GM04504 (cell line): ENCODE measurements at places on chromosomes 11 and 22.

GRCh38 chr11:4541071-4541470, 3.9 kb upstream of the OR52M1 start:
- no peak for DNase-seq

DNA sequence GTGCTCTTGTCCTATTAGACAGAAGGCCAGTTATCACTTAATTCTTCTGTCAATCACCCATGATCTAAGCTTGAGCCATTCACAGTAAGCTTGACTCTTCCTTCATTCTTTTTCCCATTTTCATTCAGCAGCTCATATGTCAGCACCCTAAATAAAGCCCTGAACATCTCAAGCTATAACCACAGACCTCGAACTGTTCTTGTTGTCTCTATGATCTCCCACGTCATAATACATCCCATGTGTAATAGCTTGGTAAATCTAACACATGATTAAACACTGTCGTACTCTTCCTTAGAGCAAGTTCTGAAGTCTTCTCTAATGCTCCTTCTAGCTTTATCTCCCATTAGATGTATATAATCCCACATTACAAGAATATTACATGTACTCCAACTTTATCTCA, 14.4 kb downstream of the MUC15 start:
- DNase-seq: no peak

- no peak for DNase-seq
Measured at GRCh38 chr11:111285189-111286091, 12.9 kb upstream of the POU2AF3 start.

DNA sequence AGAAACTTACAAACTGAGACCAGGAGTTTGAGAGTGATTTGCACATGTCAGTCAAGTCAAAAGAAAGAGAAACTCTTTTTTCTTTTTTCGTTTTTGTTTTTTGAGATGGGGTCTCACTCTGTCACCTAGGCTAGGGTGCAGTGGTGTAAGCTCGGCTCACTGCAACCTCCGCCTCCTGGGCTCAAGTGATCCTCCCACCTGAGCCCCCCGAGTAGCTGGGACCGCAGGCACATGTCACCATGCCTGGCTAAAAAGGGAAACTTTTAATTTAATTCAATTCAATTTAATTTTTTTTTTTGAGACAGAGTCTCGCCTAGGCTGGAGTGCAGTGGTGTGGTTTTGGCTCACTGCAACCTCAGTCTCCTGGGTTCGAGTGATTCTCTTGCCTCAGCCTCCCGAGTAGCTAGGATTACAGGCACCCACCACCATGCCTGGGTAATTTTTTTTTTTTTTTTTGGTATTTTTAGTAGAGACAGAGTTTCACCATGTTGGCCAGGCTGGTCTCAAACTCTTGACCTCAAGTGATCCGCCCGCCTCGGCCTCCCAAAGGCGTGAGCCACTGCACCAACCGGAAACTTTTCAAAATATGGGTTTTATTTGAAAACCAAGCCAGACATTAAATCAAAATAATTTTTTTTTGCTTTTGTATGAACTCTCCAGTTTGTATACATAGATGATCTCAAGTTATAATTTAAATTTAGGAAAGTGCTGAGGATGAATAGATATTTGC, 9.9 kb downstream of the UCP3 start:
- DNase-seq: no peak

GRCh38 chr11:106217456-106217855, 140.0 kb downstream of the AASDHPPT start:
- no peak for DNase-seq

DNA sequence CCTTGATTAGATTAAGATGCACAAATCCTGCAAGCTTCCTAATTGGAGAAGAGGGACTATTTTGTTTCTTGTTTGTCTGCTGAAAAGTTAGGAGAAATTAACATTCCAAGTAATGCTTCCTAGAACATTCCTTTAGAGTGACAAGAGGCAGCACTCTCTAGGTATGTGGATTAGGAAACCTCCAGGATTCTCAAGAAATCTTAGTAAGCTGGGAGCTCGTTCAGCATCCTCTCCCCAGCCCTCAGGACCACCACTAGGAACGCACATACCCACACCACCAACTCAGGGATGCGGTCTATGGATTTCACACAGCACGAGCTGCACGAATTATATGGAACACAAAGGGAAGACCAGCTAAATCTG, 52.9 kb downstream of the NCAPD3 start:
- DNase-seq: no peak

- no peak for DNase-seq
Measured at GRCh38 chr11:118914178-118914918, 11.4 kb downstream of the BCL9L start.

DNA sequence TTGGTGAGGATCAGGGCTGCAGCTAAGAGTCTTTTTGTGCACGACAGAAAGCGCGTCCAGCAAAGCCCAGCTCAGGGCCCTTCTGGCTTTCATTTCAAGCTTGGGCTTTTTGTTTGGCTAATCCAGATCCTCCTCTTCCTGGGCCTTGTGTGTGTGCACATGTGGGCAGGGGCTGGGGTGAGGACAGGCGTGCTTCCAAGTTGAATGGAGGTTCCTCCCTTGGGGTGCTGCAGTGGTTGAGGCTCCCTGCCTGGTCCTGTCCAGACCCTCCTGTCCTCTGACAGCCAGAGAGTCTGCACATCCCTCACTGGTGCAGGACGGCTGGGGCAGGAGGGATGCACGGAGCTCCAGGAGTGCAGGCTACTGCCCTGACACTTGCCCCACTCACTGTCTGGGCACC, 62.0 kb upstream of the NECTIN1 start:
- no peak for DNase-seq

DNA sequence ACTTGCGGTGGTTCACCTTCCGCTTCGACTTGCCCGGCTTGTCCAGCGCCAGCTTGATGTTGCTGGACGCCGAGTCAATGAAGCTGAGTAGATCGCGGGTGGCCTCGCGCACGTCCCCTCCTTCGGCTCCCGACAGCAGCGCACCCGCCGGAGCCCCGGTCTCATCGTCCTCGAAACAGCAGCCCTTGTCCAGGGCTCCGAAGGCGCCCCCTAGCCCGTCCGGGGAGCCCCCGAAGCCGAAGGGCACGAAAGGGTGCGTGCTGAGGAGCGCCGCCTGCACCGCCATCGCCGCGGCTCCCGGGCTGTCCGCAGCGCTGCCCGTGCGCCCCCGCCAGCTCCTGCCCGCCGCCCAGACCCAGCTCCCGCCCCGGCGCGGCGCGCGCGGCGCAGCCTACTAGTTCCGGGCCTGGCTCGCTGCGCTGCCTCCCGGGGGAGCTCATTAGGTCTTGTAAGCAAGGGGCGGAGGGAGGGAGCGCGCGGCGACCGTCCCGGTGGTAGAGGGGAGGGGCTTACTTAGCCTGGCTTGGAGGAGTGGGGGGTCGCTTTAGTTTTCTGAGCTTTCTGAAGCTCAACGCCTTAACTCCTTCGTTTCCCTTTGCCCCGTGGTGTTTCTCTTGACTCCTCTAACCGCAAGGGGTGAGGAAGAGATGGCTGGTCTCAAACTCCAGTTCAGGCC, at the start of gene FAM181B:
Gene FAM181B (minus strand): TSS at position 421 of the 676 bp plus-strand sequence. CDS start 135 bp downstream, at position 286.
- DNase-seq: no peak

- DNase-seq: no peak
Measured at GRCh38 chr11:93500759-93501158, 42.4 kb downstream of the SMCO4 start.

- DNase-seq: no peak
Measured at GRCh38 chr11:420911-421321, 6.1 kb upstream of the SIGIRR start.

GRCh38 chr11:80900265-80900664, 1459.4 kb upstream of the TENM4 start:
- DNase-seq: no peak

GRCh38 chr11:67120881-67121710, 2.0 kb downstream of the KDM2A start:
- DNase-seq: no peak

DNA sequence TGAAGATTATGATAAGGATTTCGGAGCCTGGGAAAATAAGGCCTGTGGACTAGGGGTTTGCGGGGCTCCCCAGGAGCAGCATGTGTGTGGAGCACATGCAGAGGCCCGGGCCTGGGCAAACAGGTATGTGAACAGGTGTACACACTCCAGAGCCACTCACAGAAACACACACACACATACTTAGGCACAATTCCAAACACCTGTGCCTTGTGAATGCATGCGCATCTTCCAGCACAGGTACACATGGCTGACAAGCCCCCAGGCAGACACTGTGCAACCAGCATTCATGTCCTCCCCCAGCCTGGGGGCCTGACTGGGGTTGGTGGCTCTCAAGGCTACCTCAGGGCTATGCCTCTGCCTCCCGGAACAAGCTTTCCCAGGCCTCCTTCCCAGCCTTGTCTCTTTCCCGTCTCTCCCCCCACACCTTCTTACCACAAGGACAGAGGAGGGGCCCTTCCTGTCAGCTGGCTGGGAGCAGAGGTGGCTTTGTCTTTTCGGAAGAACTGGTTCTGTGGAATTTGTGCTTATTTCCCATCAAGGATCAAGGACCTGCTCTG, 2.6 kb upstream of the P2RY6 start:
- no peak for DNase-seq

DNA sequence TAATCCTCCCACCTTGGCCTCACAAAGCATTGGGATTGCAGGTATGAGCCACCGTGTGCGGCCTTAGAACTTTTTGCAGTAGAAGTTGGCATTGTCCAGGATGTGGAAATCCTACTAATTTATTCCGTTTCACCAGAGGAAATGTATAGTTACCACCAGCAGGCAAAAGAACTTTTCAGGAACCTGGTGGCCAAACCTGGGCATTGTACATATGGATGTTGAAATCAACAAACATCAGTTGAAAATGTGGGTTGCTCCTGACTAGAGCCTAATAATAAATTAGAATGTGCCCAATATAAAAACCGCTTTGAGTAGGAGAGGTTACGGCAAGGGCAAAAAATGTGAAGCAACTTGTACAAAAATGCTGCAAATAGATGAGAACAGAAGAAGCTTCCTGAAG, 40.7 kb upstream of the XBP1 start:
- no peak for DNase-seq

GRCh38 chr11:94011478-94011877, 9.7 kb upstream of the HEPHL1 start:
- DNase-seq: no peak

GRCh38 chr22:35841907-35842518, 124.3 kb downstream of the APOL5 start:
- no peak for DNase-seq

- DNase-seq: no peak
Measured at GRCh38 chr22:27598792-27599191, 202.8 kb downstream of the MN1 start.

GRCh38 chr11:116078101-116078591, 573.9 kb upstream of the CADM1 start:
- no peak for DNase-seq

DNA sequence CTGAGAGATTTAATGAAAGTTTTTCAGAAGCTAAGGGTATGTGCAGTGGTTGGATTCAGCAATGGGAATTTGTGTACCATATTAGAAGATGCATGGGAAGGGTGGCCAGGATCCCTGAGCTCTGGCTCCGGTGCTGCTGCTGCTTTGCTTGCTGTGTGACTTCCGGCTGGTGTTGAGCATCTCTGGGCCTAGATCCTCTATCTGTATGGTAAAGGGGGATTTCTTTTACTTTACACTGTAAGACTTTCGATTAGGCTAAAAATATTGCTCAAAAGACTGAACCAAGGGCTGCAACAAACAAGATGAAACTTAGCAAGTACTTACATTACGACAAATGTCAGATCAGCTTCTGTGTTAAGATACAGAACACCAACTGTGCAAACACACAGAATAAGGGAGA, 39.1 kb downstream of the XRRA1 start:
- DNase-seq: no peak

DNA sequence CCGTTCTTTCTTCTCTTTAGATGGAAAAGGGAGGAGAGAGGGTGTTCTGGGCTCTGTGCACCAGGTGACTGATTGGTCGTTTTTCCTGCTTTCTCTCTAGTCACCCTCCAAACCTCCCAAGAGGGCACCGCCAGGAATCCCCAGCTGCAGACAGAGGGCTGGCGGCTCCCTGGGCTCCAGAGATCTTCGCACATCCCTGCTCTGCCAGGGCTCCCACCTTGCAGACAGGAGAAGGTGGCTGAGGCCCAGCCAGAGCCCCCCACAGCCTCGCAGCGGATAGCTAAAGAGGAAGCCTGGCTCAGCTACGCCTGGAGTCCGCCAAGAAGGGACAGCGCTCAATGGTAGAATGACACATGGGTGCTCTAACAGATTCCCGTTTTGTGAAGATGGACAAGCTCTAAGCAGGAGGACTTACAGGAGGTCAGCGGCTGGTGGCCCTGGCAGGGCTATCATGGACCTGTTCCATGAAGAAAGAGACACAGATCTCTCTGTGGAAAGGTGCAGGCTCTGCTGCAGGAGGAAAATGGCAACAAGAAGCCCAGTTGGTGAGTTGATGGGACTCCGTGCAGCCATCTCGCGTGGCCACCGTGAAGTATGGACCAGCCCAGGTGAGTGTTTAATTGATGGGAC, 976.9 kb downstream of the BRD1 start:
- no peak for DNase-seq

GRCh38 chr11:74663315-74663714, 67.9 kb downstream of the CHRDL2 start:
- DNase-seq: no peak

GRCh38 chr22:45112136-45112879, 51.4 kb upstream of the NUP50 start:
- DNase-seq: peak; percentile 84

GRCh38 chr11:776263-776560, 1.1 kb downstream of the GATD1 start:
- no peak for DNase-seq

GRCh38 chr11:105641433-105641832, 31.6 kb downstream of the GRIA4 start:
- DNase-seq: no peak

GRCh38 chr11:66183494-66184048, 84.9 kb upstream of the RAB1B start:
- DNase-seq: no peak

GRCh38 chr11:118435290-118435892, 901 bp upstream of the KMT2A start:
- no peak for DNase-seq

GRCh38 chr11:47021527-47021818, 84.9 kb downstream of the CSTPP1 start:
- DNase-seq: no peak

GRCh38 chr11:85299258-85299942, 327.7 kb downstream of the DLG2 start:
- peak; percentile 8 for DNase-seq

DNA sequence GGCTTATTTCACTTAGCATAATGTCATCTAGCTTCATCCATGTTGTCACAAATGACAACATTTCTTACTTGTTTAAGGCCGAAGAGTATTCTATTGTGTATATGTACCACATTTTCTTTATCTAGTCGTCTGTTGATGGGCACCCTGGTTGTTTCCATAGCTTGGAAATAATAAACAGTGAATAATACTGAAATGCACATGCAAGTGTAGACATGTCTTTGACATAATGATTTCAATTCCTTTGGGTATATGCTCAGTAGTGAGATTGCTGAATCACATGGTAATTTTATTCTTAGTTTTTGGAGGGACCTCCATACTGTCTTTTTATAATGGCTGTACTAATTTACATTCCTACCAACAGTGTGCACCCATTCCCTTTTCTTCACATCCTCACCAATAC, 508.0 kb downstream of the NELL1 start:
- DNase-seq: no peak

GRCh38 chr11:27228232-27228905, 134.6 kb downstream of the CCDC34 start:
- no peak for DNase-seq

- DNase-seq: no peak
Measured at GRCh38 chr11:69884751-69885150, 65.5 kb upstream of the FGF3 start.
